ENCODE measurements at places on chromosomes 5 and 9. TPM values are rescaled to one million over a fixed set of nuclear protein-coding genes. Genes with fewer than 3 reads are reported as not detected.
A peak's percentile ranks its signal among the peaks of the same experiment; 100 is the strongest.

DNA sequence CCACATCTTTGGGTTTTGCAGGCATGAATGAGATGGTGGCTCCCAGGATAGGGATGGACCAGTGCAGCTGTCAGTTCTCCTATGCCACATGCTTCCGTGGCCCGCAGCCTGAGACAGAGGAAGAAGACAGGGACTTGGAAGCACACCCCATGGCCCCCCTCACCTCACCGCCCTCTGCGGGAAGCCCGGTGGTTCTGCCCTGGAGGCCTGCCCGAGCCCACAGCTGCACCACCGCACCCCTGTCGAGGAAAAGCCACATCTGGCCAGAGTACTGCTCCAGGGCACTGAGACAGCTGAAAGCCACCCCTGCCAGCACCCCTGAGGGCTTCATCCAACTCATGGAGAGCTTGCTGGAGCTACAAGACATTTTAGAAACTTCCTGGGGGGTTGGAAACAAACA is 7.6 kb upstream of the TRMT10B start:
- H3K36me3 ChIP-seq, result no peaks in the 10 kb centered on the region
- H3K4me1 ChIP-seq, result no peaks in the 10 kb centered on the region
- H3K27ac ChIP-seq, result no peak overlapping the region
- DNase-seq, result no peak
- H3K27me3 ChIP-seq, result peaks cover 5% of the 10 kb centered on the region

DNA sequence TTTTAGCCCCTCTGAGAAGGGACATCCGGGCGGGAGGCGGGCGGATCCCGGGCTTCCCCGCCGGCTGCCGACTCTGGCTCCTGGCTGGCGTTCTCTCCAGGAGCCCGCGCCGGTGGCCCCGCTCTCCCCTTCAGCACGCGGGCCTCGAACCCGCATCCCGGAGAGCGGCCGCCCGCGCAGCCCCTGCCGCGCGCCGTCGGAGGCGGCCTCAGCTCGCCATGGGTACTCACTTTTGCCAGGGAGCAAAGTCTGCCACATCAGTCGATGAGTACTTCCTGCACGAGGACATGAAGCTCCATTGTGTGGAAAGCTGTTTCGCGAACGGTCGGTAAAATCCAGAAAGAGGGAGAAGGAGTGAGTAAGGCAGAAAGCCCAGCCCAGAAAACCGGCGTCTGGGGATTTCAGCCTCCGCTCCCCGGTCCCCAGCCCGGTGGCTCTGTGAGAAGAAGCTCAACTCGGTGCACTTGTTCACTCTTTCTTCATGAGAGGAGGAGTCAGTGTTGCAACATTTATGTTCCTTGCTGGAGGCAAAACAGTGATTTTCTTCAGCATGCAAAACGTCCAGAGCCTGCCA is at the start of gene PRLR:
Gene PRLR, minus strand, starts transcription at position 450 of the 574 bp plus-strand sequence. CDS start 140,867 bp downstream, outside the sequence.
- no peaks in the 10 kb centered on the region for H3K36me3 ChIP-seq
- H3K4me3 ChIP-seq, result peak within 1 kb of the TSS; percentile 90
- H3K4me1 ChIP-seq, result peaks cover 29% of the 10 kb centered on the region
- H3K27me3 ChIP-seq, result peaks cover 8% of the 10 kb centered on the region
- no peak for DNase-seq

DNA sequence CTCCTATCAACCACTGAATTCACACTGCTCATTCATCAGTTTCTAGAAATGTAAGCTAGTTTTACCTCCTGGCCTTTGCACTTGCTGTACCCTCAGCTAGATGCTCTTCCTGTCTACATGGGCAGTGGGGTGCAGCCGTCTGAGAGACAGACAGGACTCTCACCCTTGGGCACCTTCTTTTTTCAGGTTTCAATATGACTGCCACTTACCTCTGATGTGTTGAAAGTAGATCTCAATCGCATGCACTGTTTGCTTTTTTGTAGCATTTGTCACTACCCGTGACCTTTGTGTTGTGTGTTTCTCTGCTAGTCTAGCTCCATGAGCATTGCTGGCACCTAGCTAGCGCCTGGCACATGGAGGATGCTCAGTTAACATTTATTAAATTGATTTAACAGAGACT is 403.1 kb upstream of the TRPC7 start:
- no peak for DNase-seq
- no peaks in the 10 kb centered on the region for H3K36me3 ChIP-seq
- no peaks in the 10 kb centered on the region for H3K4me1 ChIP-seq
- H3K27ac ChIP-seq, result no peak overlapping the region
- H3K4me3 ChIP-seq, result no peak overlapping the region
- H3K27me3 ChIP-seq, result peaks cover 12% of the 10 kb centered on the region

- no peaks in the 10 kb centered on the region for H3K36me3 ChIP-seq
- H3K27ac ChIP-seq, result no peak overlapping the region
- H3K4me1 ChIP-seq, result peaks cover 16% of the 10 kb centered on the region
- no peak for DNase-seq
- no peak overlapping the region for H3K4me3 ChIP-seq
These were observed 48.8 kb downstream of the DBH start for GRCh38 chr9:133684936-133685361.

- H3K4me3 ChIP-seq, result no peak overlapping the region
- DNase-seq, result no peak
- no peak overlapping the region for H3K27ac ChIP-seq
These were observed 95.6 kb downstream of the RFK start for GRCh38 chr9:76298521-76299144.

DNA sequence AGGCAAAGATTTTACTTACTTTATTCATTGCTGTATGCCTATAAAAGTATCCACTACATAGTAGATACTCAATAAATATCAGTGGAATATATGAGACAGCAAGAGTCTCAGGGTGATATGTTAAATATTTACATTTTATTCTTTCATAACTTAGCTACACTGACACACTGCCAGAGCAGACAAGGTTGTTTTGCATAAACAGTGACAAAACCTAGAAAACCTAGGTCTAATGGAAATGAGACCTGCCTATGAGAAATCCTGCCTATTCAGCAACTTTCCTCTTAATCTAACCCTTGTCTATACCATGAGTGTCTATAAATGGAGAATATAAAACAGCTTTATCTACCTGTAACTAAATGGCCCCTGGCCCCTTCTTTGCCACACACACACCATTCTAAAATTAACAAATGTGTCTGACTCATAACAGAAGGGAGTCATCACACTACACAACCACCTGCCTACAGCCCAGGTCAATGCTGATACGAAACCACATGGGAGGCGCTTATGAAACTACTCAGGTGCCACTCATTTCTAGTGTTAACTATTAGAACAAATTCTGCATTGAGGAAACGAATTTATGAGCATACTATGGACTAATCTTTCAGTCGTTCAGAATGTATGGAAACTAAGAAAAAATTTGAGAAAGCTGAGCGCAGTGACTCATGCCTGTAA is 60.3 kb downstream of the UBAP2 start:
- H3K27ac ChIP-seq, result no peak overlapping the region
- no peaks in the 10 kb centered on the region for H3K27me3 ChIP-seq
- peaks cover 28% of the 10 kb centered on the region for H3K36me3 ChIP-seq
- no peak overlapping the region for H3K4me3 ChIP-seq
- DNase-seq, result no peak
- no peaks in the 10 kb centered on the region for H3K4me1 ChIP-seq

GRCh38 chr9:78298046-78298765 is 1.3 kb downstream of the PSAT1 start:
- DNase-seq, result no peak
- H3K27ac ChIP-seq, result peak overlapping the region; percentile 94
- H3K36me3 ChIP-seq, result peaks cover 20% of the 10 kb centered on the region
- H3K27me3 ChIP-seq, result no peaks in the 10 kb centered on the region
- H3K4me1 ChIP-seq, result peaks cover 24% of the 10 kb centered on the region

DNA sequence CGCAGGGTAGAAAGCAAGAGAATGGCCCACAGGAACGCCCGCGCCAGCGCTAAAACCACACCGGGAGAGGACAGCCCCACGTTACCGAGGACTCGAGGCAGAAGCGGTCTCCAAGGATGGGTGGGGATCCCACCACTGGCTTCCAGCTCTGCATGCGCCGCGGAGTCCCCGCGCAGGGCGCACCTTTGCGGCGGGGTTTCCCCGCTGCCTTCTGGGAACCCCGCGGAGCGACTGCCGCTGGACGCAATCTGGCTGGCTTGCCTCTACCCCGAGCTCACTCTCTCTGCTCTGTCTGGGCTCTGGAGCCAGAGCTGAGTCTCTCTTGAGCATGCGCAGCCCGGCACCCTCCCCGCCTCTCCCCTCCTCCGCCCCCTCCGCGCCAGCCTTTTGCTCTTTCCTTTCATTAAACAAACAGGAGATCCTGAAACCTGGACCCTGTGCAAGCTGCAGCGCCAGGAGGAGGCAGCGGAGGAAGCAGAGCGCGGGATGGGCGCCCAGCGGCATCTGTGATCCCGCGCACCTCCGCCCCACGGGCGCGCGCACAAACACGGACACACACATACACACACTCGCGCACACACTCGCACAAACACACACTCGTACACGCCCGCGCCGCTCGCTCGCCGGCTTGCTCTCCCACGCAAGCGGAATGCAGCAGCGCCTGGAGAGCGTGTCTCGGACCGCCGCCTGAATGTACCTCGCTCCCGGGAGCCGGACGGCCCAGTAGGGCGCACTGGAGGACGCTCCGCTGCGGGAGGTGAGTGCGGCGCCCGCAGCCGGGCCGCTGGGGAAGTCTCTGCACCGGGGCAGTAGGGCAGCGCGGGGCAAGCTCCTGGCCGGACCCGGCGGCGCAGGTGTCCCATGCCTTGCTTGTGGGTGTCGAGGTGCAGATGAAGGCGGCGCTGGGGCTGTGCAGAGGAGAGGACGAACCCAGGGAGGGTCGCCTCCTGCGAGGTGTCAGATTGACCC is at the start of gene PLPPR1:
Gene PLPPR1, plus strand, starts transcription at position 382 of the 969 bp plus-strand sequence.
- H3K27ac ChIP-seq, result peak within 1 kb of the TSS; percentile 40
- peak within 1 kb of the TSS; percentile 92 for H3K4me3 ChIP-seq
- peaks cover 5% of the 10 kb centered on the region for H3K4me1 ChIP-seq
- peaks cover 87% of the 10 kb centered on the region for H3K27me3 ChIP-seq
- peak; percentile 79 for DNase-seq

DNA sequence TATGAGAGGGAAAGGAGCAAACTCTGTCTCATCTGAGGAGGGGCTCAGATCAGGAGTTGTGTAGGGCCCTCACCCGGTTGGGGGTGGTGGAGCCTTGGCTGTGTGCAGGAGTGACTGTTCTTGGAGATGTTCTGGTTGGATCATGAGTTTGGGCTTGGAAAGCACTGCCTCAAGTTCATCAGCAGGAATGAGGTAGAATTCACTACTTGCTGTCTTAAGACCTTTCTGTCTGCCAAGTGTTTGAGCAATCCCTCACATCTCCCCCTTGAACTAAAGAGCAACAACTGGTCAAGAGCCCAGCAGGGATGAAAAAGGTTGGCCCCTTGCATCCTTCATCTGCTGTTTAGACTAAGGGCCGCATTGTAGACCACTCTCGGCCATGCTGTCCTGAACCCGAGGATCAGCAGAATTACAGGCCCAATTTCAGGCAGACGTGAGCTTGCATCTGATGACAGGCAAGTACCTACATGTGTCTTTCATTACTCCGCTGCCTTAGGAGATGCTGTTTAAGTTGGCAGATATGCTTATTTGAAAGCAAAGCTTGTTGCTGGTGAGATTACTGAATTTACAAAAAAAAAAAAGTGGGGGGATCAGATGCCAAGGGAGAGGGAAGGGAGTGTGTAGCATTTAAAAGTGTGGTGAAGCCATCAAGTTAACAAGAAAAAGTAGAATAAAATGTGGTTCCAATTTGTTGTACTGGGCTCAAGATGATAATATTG is 36.4 kb downstream of the PIK3R1 start:
- DNase-seq, result no peak
- H3K36me3 ChIP-seq, result peaks cover 11% of the 10 kb centered on the region
- peak overlapping the region; percentile 0 for H3K27ac ChIP-seq
- H3K4me1 ChIP-seq, result peaks cover 80% of the 10 kb centered on the region
- no peaks in the 10 kb centered on the region for H3K27me3 ChIP-seq

GRCh38 chr9:23887781-23888180 is 61.7 kb upstream of the ELAVL2 start:
- no peak overlapping the region for H3K27ac ChIP-seq
- H3K4me1 ChIP-seq, result no peaks in the 10 kb centered on the region
- no peaks in the 10 kb centered on the region for H3K36me3 ChIP-seq
- H3K4me3 ChIP-seq, result no peak overlapping the region
- no peaks in the 10 kb centered on the region for H3K27me3 ChIP-seq

- no peak for DNase-seq
These were observed 167.3 kb downstream of the GNAQ start for GRCh38 chr9:77864211-77864889.

The SLC1A1 gene
- 6.0 TPM for total RNA-seq

The ARAP3 gene
- 8.4 TPM for total RNA-seq

The SLC34A3 gene
- 0.81 TPM for total RNA-seq

Data from type B pancreatic cell (in vitro differentiated cells).